Activated naive CD8-positive, alpha-beta T cell treated with anti-CD3 and anti-CD28 coated beads, Interleukin-2, amount 10 ng/mL, durations not matched to agents 7 days and 5 days (primary cell): ENCODE measurements at places on chromosomes 11 and 22. TPM values are rescaled to one million over a fixed set of nuclear protein-coding genes. Genes with fewer than 3 reads are reported as not detected.
A peak's percentile ranks its signal among the peaks of the same experiment; 100 is the strongest.

DERL3 gene
- total RNA-seq: 9.6 TPM

GRCh38 chr11:78715639-78716311, 141.1 kb upstream of the NARS2 start:
- H3K27me3 ChIP-seq: peaks cover 9% of the 10 kb centered on the region
- no peaks in the 10 kb centered on the region for H3K36me3 ChIP-seq
- no peak overlapping the region for H3K27ac ChIP-seq
- peak; percentile 51 for DNase-seq
- H3K4me3 ChIP-seq: no peak overlapping the region
- H3K4me1 ChIP-seq: no peaks in the 10 kb centered on the region

DNA sequence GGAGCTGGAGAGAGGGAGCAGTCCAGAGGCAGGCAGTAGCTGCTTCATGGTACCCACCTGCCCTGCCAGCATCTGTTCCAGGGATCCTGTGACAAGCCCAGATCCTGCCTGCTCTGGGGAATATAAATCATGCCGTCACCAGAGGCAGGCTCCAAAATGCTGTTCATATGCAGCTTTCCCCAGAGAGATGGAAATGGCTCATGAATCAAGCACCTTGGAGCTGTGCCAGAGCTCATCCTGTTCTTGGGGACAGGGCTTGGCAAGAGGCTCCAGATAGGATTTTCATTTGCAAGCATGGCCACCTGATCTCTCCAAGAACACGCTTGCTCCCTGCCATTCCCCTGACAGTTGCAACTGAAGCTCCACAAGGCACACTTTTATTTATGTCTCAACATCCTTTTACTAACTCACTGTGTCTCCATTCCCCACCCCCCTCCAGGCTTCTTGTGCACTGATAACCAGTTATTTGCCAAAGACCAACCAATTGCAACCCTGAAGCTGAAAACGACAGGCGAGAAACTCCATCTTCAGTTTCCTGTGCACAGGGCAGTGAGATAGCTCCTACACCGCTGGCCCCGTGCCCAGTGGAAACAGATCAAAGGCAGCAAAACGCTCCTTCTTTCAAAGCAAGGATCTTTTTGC, 115.8 kb upstream of the PITPNB start:
- H3K36me3 ChIP-seq: peaks cover 2% of the 10 kb centered on the region
- H3K4me3 ChIP-seq: no peak overlapping the region
- H3K4me1 ChIP-seq: peaks cover 2% of the 10 kb centered on the region
- DNase-seq: no peak
- H3K27ac ChIP-seq: no peak overlapping the region

GRCh38 chr11:3834664-3835461, 5.9 kb downstream of the RHOG start:
- no peaks in the 10 kb centered on the region for H3K27me3 ChIP-seq
- peaks cover 86% of the 10 kb centered on the region for H3K4me1 ChIP-seq
- H3K36me3 ChIP-seq: peaks cover 60% of the 10 kb centered on the region
- peak overlapping the region; percentile 98 for H3K4me3 ChIP-seq

DNA sequence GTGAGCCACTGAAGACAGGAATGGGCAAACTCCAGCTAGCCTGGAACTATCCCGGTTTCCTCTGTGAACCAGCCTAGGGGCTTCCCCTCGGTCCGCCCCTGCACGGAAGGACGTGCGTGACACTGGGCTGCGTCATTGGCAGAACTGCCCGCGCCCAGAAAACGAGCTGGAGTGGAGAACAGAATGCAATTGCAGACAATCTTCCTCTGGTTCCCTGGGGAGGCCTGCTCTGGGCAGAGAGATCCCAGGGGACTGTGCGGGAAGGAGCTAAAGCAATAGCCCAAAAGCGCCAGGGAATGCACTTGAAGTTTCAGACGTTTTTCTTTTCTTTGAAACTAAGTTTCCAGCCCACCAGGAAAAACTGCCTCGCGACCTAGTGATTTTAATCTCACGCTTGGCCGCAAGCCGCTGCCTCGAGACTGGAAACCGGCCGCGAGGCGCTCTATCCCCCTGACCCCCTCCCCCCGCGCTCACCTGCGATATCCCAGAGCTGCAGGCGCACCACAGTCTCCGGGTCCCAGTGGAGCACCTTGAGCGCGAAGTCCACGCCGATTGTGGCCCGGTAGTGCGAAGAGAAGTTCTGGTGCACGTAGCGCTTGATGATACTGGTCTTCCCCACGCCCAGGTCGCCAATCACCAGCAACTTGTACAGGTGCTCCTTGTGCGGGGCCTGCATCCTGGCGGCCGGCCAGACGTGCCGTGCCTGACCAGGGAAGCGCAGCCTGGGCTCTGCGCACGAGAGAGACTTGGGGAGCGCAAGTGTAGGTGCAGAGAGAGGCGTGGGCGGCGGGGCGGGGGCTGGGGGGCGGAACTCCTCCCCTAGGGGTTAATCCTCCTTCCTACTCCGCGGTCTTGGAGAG, at the start of gene RAB38:
Gene RAB38, minus strand, starts transcription at position 735 of the 860 bp plus-strand sequence. Its CDS starts 59 bp downstream, at position 676.
- H3K27ac ChIP-seq: peak within 1 kb of the TSS; percentile 73
- peak within 1 kb of the TSS; percentile 83 for H3K4me3 ChIP-seq
- peaks cover 32% of the 10 kb centered on the region for H3K4me1 ChIP-seq
- H3K36me3 ChIP-seq: no peaks in the 10 kb centered on the region
- peaks cover 4% of the 10 kb centered on the region for H3K27me3 ChIP-seq
- DNase-seq: peak; percentile 60

DNA sequence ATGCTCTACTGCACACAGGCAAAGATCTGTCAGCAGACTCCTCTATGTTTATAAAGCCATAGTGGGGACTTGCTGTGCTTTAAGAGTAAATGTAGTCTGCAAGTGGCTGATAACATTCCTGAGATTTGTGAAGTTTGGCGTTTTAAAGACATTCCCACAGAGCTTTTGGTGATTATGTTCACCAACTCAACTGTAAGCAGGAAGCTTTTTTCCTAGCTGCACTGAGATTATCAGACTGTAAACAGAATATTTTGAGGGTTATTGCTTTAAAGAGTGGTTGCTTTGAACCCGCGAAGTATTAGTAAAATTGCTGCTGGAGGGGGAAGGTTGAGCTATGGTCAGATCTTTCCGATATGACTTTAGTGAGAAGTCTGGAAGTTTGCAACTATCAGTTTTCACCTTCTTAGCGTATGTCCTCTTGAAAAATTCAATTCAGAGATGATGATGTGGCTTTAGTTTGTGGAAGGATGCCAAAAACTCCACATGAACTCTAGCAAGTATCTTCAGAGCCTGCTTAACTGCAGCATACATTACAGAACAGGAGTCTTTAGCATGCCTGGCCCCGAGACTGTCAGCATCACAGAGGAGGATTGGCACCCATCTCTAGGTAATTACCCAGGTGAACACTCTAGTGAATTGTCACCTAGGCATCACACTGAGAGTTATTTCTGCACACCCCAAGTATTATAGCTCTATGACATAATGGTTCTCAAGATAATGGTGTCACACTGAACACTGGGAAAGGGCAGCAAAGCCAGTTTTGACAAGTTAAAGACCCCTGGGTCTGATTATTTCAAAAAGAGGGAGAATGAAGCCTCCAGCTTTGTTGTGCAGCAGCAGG, 89.9 kb downstream of the MTNR1B start:
- no peaks in the 10 kb centered on the region for H3K36me3 ChIP-seq
- no peaks in the 10 kb centered on the region for H3K4me1 ChIP-seq
- no peak overlapping the region for H3K4me3 ChIP-seq
- H3K27ac ChIP-seq: no peak overlapping the region

- H3K27ac ChIP-seq: no peak overlapping the region
- peaks cover 24% of the 10 kb centered on the region for H3K4me1 ChIP-seq
- no peak overlapping the region for H3K4me3 ChIP-seq
- peaks cover 29% of the 10 kb centered on the region for H3K36me3 ChIP-seq
- no peaks in the 10 kb centered on the region for H3K27me3 ChIP-seq
These were observed 12.8 kb downstream of the PARVG start for GRCh38 chr22:44193535-44193891.

DNA sequence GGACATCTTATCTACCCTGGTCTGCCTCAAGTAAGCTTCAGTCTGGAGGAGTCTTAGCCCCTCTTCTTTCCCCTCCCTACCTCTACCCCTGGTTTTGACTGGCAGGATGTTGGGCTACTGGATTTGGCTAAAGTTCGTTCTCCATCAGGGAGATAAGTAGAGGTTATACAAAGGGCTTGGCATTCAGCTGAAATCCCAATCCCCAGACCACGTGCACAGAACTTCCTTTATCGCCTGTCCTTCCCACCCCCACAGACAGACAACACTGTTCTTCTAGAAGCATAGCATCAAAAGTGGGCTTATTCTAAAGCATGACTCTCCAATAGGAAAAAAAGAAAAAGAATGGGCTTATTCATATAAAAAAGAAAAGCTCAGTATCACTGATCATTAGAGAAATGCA, 7.8 kb downstream of the PRG3 start:
- peaks cover 6% of the 10 kb centered on the region for H3K27me3 ChIP-seq
- H3K4me3 ChIP-seq: no peak overlapping the region
- no peaks in the 10 kb centered on the region for H3K4me1 ChIP-seq
- DNase-seq: no peak

IGLL1 gene
- not detected for total RNA-seq

DNA sequence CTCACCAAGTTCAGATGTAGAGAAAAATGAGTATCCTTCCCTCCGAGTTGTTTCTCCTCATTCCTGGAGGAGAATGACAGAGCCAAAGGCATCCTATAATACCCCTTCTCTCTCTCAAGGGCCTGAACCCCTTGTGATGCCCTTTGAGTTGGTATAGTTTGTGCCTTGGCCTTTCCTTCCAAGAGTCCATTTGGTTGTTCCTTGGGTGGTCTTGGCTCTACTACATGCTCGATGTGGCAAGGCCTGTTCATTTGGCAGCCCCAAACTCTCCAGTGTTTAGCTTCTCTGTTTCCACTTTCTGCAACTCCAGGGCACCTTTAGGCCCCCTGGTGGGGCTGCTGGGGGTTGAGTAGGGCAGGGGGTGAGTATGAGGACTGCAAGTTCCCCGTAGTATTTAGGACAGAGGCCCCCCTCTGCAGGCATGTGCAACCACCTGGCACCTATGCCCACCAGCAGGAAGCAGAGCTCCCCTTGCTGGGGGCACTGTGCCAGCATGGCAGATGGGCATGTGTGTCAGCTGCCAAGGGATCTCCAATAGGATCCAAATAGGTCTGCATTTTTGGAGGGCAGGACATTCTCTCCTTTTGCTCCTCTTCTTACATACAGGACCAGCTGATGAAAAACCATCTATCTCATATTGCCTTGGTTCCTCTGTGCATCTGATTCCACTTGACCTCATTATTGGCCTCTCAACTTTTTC, 217.2 kb upstream of the CADM1 start:
- no peak for DNase-seq
- no peaks in the 10 kb centered on the region for H3K36me3 ChIP-seq

- DNase-seq: no peak
- H3K27me3 ChIP-seq: no peaks in the 10 kb centered on the region
- peaks cover 40% of the 10 kb centered on the region for H3K4me1 ChIP-seq
- peaks cover 2% of the 10 kb centered on the region for H3K36me3 ChIP-seq
- no peak overlapping the region for H3K4me3 ChIP-seq
These were observed 7.8 kb upstream of the TMPRSS13 start for GRCh38 chr11:117936973-117937372.

RIMBP3C gene
- 1.1 TPM for total RNA-seq

DNA sequence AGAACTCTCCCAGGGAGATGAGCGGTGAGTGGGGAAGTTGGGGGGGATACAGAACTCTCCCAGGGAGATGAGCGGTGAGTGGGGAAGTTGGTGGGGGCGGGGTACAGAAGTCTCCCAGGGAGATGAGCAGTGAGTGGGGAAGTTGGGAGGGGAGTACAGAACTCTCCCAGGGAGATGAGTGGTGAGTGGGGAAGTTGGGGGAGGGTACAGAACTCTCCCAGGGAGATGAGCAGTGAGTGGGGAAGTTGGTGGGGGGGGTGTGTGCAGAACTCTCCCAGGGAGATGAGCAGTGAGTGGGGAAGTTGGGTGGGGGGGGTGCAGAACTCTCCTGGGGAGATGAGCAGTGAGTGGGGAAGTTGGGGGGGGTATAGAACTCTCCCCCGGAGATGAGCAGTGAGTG, 186.5 kb downstream of the SHANK2 start:
- H3K4me3 ChIP-seq: no peak overlapping the region
- no peak for DNase-seq
- no peaks in the 10 kb centered on the region for H3K36me3 ChIP-seq
- H3K27me3 ChIP-seq: peaks cover 6% of the 10 kb centered on the region
- H3K27ac ChIP-seq: no peak overlapping the region
- no peaks in the 10 kb centered on the region for H3K4me1 ChIP-seq

DNA sequence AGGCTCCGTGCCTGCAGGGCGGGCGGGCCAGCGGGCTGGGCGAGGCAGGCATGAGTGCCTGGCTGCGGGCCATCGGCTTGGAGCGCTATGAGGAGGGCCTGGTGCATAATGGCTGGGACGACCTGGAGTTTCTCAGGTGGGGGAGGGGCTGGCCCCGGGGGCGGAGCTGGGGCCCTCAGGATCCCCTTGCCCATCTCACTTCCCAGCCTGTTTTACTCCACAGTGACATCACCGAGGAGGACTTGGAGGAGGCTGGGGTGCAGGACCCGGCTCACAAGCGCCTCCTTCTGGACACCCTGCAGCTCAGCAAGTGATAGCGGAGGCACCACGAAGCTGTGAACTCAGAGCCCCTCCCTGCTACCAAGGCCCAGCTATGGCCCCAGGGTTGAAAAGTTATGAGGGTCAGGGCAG, 5.9 kb downstream of the PHOX2A start:
- H3K27ac ChIP-seq: no peak overlapping the region
- H3K4me1 ChIP-seq: peaks cover 17% of the 10 kb centered on the region
- peak; percentile 59 for DNase-seq
- peaks cover 39% of the 10 kb centered on the region for H3K27me3 ChIP-seq
- H3K4me3 ChIP-seq: no peak overlapping the region
